ENCODE measurements at places on chromosomes 6 and 20. TPM values are rescaled to one million over a fixed set of nuclear protein-coding genes. Genes with fewer than 3 reads are reported as not detected.

Gene ZNF322
- 19.1 TPM for total RNA-seq

Gene GINS1
- total RNA-seq: 0.33 TPM

Gene TOX2
- total RNA-seq: 35.3 TPM

GRCh38 chr6:142412658-142413057 is 110.9 kb downstream of the ADGRG6 start:
- no peak for DNase-seq

- peak; percentile 90 for DNase-seq
Observed at GRCh38 chr6:166005401-166005943, 162.2 kb downstream of the TBXT start.

- DNase-seq: no peak
Observed at GRCh38 chr6:153485072-153485471, 354.0 kb upstream of the RGS17 start.

DNA sequence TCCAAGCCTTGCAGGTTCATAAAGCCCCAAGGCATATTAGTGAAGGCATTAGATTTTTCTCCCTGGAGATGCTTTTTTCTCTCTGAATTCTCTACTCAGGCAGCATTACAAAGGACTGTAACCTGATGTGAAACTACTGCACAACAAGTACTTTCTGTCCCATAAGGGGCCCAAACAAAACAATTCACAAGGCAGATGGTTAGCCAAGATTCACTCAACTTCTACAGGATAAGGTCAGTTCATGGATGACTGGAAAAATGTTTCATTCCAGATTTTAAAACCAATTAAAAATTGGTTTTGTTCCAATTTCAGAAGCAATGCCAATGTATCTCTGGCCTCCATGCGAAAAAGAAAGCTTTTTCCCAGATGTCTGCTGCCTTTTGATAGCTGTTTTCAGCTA is 181.8 kb downstream of the KHDC1L start:
- no peak for DNase-seq

Data from esophagus muscularis mucosa (tissue), 4 donors.